ENCODE measurements at places on chromosomes 7 and 10.

GRCh38 chr7:133039614-133040013 is 42.3 kb downstream of the CHCHD3 start:
- DNase-seq, result no peak

DNA sequence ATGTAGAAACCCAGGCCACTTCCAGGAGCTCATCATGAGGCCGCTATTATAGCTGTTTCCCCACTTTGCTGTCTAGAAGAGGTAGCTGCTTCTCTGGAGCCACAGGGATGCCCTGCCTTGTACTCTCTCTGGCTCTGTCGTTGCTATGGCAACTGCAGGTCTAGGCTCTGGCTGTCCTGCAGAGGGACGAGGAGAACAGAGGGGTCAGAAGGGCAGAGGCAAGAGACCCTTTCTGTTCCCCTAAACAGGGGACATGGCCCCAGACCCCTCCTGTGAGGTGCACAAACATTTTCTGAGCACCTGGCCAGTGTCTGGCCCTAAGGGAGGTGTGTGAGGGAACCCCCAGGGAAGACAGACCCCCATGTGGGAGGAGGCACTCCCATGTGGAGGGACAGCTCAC is 31.4 kb downstream of the ITPRIP start:
- DNase-seq, result no peak

- DNase-seq, result no peak
Observed at GRCh38 chr10:7819121-7819460, 786 bp downstream of the TAF3 start.

DNA sequence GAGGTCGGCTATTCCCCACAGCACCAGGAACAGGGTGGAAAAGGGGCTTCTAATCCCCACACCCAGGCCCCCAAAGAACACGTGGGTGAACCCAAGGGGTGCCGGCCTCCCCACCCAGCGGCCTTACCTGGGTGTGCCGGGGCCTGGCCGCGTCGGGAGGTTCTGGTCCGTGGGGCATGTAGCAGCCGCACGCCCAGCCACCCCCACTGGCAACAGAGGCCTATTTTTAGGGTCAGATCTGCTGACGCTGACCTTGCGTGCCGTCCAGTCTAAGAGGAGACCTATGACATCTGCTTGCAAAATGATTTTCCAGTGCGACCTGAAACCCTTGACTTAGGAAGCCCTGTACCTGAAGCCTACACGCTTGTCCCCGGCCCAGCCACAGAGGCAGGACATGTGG is 38.0 kb upstream of the SAMD8 start:
- DNase-seq, result no peak

GRCh38 chr7:55030314-55030713 is 11.5 kb downstream of the EGFR start:
- no peak for DNase-seq

DNA sequence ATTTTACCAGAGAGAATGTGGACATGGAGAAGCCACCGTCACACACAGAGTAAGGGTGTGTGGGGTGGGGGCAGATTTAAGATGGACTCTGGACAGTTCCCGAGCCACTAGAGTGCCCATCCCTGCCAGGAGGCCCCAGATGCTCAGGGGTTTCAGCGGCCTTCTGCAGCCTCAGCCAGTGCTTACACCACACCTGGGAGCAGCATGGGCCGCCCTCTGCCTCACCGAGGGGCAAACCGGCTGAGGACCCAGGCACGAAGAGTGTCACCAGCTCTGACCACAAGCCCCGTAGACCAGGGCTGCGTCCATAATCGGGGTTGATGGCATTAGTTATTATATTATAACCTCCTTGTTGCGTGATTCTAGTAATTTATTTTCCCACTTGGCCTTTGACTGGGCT is 6.7 kb upstream of the MNX1 start:
- DNase-seq, result peak; percentile 71

DNA sequence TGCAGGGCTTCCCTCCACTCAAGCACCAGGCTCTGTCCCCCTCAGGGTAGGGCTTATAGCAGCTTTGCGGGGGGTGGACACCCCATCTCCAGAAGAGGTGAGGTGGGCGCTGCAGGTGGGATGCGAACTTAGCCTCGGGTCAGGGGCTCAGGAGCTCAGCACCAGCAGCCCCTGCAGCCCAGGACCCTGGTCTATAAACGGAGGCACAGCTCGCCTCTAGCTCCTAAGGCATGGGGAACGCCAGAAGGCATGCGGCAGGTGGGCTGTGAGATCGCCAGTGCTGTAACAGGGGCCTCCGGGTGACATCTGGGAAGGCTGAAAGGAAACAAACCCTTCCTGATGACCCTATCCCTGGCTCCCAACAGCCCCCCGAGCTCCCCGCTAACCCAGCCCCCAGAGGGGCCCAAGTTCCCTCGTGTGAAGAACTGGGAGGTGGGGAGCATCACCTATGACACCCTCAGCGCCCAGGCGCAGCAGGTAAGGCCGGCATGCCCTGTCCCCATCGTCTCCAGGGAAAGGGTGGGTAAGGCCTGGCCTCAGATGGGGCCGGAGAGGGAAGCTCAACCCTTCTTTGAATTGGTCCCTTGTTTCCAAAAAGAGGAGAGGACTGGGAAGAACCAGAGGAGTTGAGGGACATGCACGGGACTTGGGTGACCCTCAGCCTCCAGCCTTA is 4.2 kb downstream of the NOS3 start:
- no peak for DNase-seq

GRCh38 chr10:122323941-122324675 is 50.4 kb upstream of the PLEKHA1 start:
- DNase-seq, result no peak

GRCh38 chr7:141659501-141659900 is 42.5 kb downstream of the DENND11 start:
- no peak for DNase-seq

GRCh38 chr10:118585794-118586193 is 9.7 kb downstream of the PRLHR start:
- DNase-seq, result no peak

- DNase-seq, result no peak
Observed at GRCh38 chr7:66399566-66399965, 194.4 kb downstream of the TPST1 start.

DNA sequence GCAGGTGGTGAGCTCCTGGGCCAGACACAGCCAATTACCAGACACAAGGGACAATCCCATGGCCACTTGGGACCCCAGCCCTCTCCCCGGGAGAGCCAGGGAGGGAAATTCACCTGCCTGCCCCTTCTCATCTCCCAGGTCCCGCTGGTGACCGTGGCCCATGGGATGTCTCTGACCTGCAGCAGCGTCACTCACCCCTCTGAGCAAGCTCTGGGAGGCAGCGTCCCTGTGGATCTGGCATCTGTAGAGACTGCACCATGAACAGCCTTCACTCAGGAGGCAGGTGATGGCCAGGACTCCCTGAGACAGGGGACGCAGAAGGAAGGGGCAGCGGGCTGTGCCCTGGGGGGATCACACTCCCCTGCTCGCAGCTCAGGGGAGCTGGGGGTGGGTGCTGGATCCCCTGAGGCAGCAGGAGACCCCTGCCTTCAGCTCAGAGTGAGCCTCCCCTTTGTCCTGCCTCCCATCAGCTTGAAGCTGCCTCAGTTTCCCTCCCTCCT is 90.8 kb downstream of the FOXL3 start:
- DNase-seq, result no peak

- DNase-seq, result no peak
Observed at GRCh38 chr10:24825551-24825950, 101.9 kb upstream of the ARHGAP21 start.

GRCh38 chr7:57343901-57344622 is 105.9 kb upstream of the ZNF716 start:
- DNase-seq, result no peak

DNA sequence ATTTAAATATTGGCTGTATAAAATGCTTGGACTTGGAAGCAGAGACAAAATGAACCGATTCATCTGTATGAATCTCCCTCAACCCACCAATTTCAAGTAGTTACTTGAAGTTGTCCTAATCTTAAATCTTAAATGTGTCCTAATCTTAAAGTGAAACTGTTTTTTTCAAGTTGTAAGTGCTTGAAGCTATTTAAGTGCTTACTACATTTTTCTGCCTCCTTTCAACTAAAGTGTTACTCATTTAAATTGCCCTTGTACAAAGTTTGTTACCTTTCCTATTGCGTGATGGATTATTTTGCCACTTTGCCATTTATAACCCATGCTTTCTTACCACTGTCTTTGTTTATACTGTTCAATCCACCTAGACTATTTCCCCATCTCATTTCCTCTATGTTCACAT is 2.8 kb downstream of the BCAP29 start:
- no peak for DNase-seq

GRCh38 chr10:107280293-107280692 is 115.8 kb upstream of the SORCS1 start:
- DNase-seq, result no peak

- no peak for DNase-seq
Observed at GRCh38 chr7:134931487-134931886, 54.8 kb upstream of the AGBL3 start.

GRCh38 chr7:155007947-155008346 is 5.0 kb upstream of the PAXIP1 start:
- no peak for DNase-seq

DNA sequence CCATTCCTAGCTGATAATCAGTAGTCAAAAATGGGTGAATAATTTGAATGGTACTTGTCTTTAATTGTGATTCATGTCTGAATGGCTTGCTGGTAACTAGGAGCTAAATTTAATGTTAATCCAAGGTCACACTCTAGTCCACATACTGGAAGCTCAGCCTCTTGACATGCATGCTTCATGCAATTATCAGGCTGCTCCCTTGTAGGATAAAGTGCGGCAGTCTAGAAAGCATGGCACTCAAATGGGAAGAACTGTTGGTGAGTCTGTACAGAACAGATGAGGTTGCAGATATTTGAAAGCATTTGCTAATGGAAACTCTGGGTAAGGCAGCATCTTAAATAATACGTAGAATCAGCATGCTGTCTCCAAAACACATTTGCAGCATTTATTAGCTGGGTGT is 499.4 kb downstream of the AUTS2 start:
- DNase-seq, result no peak

All from chondrocyte (in vitro differentiated cells).